ENCODE measurements at places on chromosomes 5 and 9.
A peak's percentile ranks its signal among the peaks of the same experiment; 100 is the strongest.

GRCh38 chr5:106874974-106875373 is 795.8 kb downstream of the EFNA5 start:
- DNase-seq = no peak

DNA sequence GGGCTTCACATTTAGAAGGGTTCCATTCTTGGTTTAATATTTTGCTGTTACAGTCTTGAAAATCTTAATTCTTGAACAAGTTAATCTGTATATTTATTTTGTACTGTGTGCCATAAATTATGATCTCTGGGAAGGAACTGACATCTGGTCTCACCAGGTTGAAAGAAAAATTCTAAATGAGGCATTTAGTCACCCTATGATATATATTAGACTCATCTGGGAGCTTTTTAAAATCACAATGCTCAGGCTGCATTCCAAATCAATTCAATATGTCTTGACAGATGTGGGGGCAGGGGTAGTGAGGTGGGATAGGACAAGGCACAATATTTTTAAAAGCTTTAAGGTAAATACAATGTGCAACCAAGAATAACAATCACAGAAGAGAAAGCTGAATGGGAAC is 569.2 kb downstream of the PRR16 start:
- no peak for DNase-seq

- DNase-seq = no peak
Observed at GRCh38 chr5:143516249-143516648, 112.8 kb upstream of the NR3C1 start.

DNA sequence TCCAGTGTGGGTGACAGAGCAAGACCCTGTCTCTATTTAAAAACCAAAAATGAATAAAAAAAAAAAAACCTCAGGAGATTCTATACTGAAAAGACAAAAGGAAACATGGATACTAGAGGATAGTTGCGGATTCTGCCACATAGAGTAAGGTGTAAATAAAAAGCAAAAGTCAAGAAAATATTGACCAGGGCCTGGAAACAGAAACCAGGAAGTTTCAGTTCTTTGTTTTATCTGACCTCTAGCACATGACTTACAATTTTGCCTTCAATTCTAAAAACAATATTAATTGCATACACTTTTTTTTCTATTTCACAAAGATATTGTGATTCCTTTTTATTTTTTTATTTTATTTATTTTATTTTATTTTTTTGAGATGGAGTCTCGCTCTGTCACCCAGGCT is 96.2 kb upstream of the NMUR2 start:
- no peak for DNase-seq

DNA sequence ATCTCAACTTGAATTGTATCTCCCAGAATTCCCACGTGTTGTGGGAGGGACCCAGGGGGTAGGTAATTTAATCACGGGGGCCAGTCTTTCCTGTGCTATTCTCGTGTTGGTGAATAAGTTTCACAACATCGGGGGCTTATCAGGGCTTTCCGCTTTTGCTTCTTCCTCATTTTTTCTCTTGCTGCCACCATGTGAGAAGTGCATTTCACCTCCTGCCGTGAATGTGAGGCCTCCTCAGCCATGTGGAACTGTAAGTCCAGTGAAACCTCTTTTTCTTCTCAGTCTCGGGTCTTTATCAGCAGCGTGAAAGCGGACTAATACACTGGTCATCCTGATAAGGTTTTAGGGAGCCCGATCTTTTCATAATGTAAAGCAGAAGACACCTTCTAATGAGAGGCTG is 687.0 kb upstream of the FTMT start:
- DNase-seq = no peak

GRCh38 chr9:135990468-135991429 is 29.6 kb upstream of the UBAC1 start:
- peak; percentile 72 for DNase-seq

DNA sequence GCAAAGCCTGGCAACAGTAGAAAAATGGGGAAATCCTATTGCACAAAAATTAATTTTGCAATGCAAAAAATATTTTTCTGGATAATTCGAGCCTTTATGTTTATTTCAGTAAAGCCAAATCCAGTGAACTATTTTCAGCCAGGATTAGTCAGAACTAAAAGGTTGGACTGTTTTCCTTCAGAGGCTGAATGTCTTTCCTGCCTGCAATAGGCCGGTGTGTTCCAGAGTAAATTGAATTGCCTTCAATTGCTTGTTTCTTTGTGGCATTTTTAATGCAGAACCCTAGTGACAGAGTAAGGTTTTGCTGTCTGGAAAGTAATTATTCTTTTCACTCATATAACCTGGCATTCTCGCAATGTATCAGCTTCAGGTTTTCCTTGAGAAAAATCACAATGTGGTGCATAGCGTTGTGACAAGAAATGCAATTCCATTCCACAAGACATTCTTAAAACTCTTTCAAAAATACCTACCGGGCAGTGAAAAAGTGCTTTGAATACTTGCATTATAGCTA is 183.7 kb downstream of the GLIS3 start:
- DNase-seq = no peak

GRCh38 chr5:72122602-72123001 is 15.3 kb downstream of the MAP1B start:
- peak; percentile 65 for DNase-seq

DNA sequence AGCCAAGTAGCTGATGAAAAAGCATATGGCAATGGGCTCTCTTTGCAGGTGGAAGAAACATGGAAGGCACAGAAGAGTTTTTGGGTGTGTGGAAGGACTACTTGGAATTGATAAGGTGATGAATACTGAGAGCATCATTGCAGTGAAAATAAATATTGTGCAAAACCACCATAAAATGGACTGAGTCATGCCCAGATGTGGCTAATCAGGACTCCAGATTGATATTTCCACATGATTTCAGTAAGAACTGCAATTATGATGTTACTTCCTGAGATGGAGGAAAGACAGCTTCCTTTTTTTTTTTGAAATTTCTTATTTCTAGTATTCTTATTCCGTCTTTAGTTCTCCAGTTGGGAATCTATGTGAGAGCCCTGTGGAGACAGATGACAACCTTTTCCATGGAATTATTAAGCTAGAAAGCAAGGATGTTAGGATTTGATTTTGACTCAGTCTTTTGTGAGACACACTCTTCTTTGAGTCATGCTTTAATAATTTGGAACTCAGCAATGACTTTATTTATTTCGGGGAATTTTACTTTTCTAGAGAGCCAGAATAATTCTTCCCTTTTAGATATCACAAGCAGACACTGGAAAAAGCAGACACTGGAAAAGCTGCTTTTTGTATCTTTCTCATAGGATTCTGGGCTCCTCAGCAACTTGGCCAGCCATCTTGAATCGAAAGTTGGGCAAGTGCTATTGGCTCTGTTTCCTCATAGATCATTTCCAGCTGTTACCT is 94.2 kb upstream of the VCAN start:
- no peak for DNase-seq

- DNase-seq = no peak
Observed at GRCh38 chr5:36701085-36701698, 94.8 kb downstream of the SLC1A3 start.

DNA sequence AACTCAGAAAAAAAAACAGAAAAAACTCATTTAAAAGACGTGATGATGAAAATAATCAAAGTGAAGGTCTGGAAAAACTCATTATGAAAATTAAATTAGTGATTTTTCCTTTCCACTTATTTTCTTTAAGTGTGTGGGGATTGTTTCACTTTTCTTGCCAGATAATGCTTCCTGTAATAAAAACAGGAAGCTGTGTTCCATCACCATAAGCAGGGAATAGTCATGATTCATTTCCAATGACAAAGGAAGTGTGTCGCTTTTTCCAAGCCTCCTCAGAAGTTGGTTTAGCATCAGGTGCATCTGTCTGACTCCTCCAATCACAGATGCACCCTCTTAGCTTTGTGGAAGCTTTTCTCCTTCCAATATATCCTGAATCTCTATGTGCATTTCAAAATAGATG is 2068.7 kb downstream of the MAT2B start:
- no peak for DNase-seq

GRCh38 chr5:28344836-28345433 is 1306.5 kb upstream of the CDH9 start:
- peak; percentile 7 for DNase-seq

- DNase-seq = no peak
Observed at GRCh38 chr9:119441832-119442231, 72.6 kb upstream of the BRINP1 start.

- no peak for DNase-seq
Observed at GRCh38 chr9:37010976-37011375, 23.1 kb downstream of the PAX5 start.

DNA sequence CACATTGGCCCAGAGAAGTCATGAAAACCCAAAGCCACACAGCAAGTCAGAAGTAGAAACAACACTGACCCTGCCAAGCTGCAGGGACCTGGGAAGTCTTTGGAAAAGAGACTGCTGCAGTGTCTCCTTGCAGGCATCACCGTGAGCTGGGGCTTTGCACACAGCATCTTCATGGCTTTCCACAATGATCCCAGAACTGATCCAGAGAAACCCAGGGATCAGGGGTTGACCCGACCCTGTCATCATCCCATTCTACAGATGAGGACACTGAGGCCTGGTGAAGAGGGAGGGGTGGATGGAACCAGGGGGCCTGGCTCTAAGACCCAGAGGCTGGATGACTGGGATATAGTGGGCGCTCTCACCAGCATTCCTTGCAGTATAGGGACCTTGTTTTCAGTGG is 4.3 kb upstream of the FAM78A start:
- no peak for DNase-seq

GRCh38 chr5:78530342-78531096 is 118.1 kb downstream of the LHFPL2 start:
- DNase-seq = no peak

DNA sequence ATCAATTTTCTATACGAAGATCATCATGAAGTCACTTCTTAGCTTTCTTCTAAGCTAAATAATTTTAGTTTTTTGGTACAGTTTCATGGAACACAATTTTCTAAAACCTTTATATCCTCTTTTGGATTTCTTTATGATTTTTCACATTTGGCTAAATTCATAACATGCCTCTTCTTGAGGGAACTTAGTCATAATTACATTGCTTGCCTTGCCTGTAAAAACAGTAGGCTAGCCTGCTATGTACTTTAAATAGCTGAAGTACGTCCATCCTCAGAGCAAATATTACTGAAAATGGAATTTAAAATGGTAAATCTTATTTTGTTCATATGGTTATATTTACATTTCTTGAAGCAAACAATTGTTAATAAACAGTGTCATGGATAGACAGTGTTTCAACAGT is 225.0 kb downstream of the VPS13A start:
- DNase-seq = no peak

DNA sequence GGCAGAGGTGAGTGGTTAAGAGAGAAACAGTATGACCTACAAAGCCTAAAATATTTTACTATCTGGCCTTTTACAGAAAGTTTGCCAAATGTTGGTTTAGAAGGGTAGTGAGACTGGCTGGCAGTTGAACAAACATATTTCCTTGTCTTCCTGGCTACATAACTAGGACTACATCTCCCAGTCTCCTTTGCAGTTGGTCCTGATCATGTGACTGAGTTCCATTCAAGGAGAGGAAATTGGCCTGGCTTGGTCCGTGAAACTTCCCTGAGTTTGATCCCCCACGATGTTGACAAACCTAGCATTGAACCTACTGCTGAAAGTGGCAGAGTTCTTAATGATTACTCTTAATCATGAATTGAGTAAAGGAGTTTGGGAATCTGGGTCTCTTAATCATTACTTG is 280.8 kb downstream of the SLIT3 start:
- DNase-seq = no peak

DNA sequence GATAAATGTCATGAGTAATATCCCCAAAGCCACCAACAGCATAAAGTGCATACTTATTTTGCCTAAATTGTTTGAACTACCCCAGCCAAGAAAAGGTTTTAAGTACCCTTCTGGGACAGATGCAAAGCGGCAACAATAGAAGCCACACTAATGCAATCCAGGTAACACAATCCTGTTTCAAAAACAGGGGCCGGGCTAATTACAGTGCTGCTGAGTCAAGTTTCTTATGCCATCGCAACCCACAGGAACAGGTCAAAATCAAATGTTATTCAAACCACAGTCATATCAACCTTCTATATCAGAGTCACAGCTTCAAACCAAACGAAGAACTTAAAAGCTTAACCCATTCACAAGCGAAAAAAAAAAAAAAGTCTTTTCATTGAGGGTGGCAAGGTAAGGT is 28.3 kb downstream of the EBF1 start:
- DNase-seq = no peak

- DNase-seq = no peak
Observed at GRCh38 chr9:134463280-134463679, 137.0 kb downstream of the RXRA start.

DNA sequence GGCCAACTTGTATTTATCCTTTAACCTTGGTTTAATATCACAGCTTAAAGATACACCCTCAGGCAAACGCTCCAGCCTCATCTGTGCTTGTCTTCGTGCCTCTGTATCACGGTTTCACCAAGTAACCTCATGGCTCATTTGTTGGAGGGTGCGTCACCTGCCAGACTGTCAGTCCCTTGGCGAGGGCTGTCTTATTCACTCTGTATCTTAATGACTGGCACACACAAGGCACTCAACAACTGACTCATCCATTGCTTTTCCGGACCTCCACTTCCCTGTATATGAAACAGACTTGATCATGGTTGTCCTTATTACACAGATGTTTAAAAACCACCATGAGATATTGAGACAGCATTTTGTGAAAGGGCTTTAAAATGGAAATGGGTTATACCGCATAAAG is 28.0 kb downstream of the LCP2 start:
- no peak for DNase-seq

- no peak for DNase-seq
Observed at GRCh38 chr5:35884191-35884769, 27.6 kb downstream of the IL7R start.

GRCh38 chr5:91742550-91742949 is 359.4 kb upstream of the ARRDC3 start:
- DNase-seq = no peak

- no peak for DNase-seq
Observed at GRCh38 chr5:136639616-136640015, 274.3 kb upstream of the TRPC7 start.

GRCh38 chr5:91049800-91050199 is 333.3 kb downstream of the ARRDC3 start:
- DNase-seq = no peak

GRCh38 chr9:89622933-89623861 is 18.4 kb downstream of the GADD45G start:
- DNase-seq = no peak

DNA sequence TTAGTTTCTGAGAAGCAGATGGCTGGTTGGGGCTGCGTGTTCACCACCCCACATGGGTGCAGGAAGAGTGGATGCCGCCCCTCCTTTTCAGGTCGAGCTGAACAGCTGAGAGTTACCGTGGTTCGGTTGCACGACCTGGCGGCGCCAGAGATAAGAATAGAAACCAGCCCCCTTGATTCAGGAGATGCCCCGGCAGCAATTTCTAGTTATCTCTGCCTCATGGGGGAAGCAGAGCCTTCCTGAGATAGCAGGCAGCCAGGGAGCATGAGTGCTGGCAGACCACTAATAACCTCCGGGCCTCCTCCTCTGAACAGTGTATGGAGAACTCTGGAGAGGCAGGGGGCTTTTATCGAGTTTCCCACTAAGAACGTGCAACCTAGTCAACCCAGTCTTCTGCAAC is 177.8 kb downstream of the NSG2 start:
- DNase-seq = no peak

GRCh38 chr9:109272745-109273144 is 48.1 kb downstream of the EPB41L4B start:
- DNase-seq = no peak

All from NCI-H146 (cell line).